Neural cell (in vitro differentiated cells): ENCODE measurements at places on chromosomes 3 and 15. TPM values are rescaled to one million over a fixed set of nuclear protein-coding genes. Genes with fewer than 3 reads are reported as not detected.

The TRIP4 gene
- 20.8 and 25.7 TPM in 2 replicates for polyA plus RNA-seq

The CGNL1 gene
- 0.26 TPM in 1 of 2 replicates, not detected in the other for polyA plus RNA-seq

The FSIP1 gene
- 3.8 and 4.1 TPM in 2 replicates for polyA plus RNA-seq

The CATSPER2 gene
- 2.0 and 4.5 TPM in 2 replicates for polyA plus RNA-seq

The A4GNT gene
- polyA plus RNA-seq: not detected in 2 replicates

The THPO gene
- 0.18 and 0.59 TPM in 2 replicates for polyA plus RNA-seq

The ADAMTS7 gene
- polyA plus RNA-seq: 31.5 and 37.7 TPM in 2 replicates

The SCAANT1 gene
- polyA plus RNA-seq: not detected in 2 replicates

The ELL3 gene
- 2.2 TPM in 1 of 2 replicates, not detected in the other for polyA plus RNA-seq

The MESP1 gene
- 4.8 and 5.5 TPM in 2 replicates for polyA plus RNA-seq

The RTP3 gene
- not detected in 2 replicates for polyA plus RNA-seq

The CDAN1 gene
- 14.4 and 16.8 TPM in 2 replicates for polyA plus RNA-seq

The IVD gene
- 28.6 and 36.1 TPM in 2 replicates for polyA plus RNA-seq

The TMC3 gene
- polyA plus RNA-seq: not detected in 2 replicates

The GCNT3 gene
- 0.81 and 1.7 TPM in 2 replicates for polyA plus RNA-seq

The KLHL40 gene
- not detected in 2 replicates for polyA plus RNA-seq

The PLA2G4E gene
- not detected in 2 replicates for polyA plus RNA-seq

The GOLGA6A gene
- 0.50 TPM in 2 replicates for polyA plus RNA-seq

The MESD gene
- 14.9 and 16.3 TPM in 2 replicates for polyA plus RNA-seq

The TRPM1 gene
- not detected in 2 replicates for polyA plus RNA-seq

The CPLX3 gene
- 0.27 and 0.66 TPM in 2 replicates for polyA plus RNA-seq

The PLSCR4 gene
- polyA plus RNA-seq: not detected in 2 replicates

The ZIC1 gene
- 134 and 183 TPM in 2 replicates for polyA plus RNA-seq

The POTEB2 gene
- polyA plus RNA-seq: not detected in 2 replicates

The KCNH8 gene
- 28.9 and 31.7 TPM in 2 replicates for polyA plus RNA-seq

The POMGNT2 gene
- 25.7 and 29.8 TPM in 2 replicates for polyA plus RNA-seq

The IL17RE gene
- 0.52 TPM in 1 of 2 replicates, not detected in the other for polyA plus RNA-seq

The USP50 gene
- polyA plus RNA-seq: 1.4 TPM in 1 of 2 replicates, not detected in the other

The MAP1A gene
- 3.4 and 5.1 TPM in 2 replicates for polyA plus RNA-seq

The WNT7A gene
- 13.3 and 17.7 TPM in 2 replicates for polyA plus RNA-seq

The STRIT1 gene
- 1.1 and 1.2 TPM in 2 replicates for polyA plus RNA-seq

The LRTM1 gene
- not detected in 2 replicates for polyA plus RNA-seq

The LRIG1 gene
- 7.0 and 7.1 TPM in 2 replicates for polyA plus RNA-seq

The NEO1 gene
- 52.5 and 57.0 TPM in 2 replicates for polyA plus RNA-seq

The SCN5A gene
- 0.24 TPM in 1 of 2 replicates, not detected in the other for polyA plus RNA-seq

The EPHB3 gene
- polyA plus RNA-seq: 4.3 and 5.9 TPM in 2 replicates

The GFM1 gene
- polyA plus RNA-seq: 46.8 and 67.1 TPM in 2 replicates

The TMEM207 gene
- 0.27 TPM in 1 of 2 replicates, not detected in the other for polyA plus RNA-seq

The CSPG5 gene
- 67.1 and 78.8 TPM in 2 replicates for polyA plus RNA-seq
